ENCODE measurements at places on chromosomes 6 and 20. TPM values are rescaled to one million over a fixed set of nuclear protein-coding genes. Genes with fewer than 3 reads are reported as not detected.

Gene IL20RA
- polyA plus RNA-seq = 1.4 TPM

Gene SYCP2
- 11.3 TPM for polyA plus RNA-seq

DNA sequence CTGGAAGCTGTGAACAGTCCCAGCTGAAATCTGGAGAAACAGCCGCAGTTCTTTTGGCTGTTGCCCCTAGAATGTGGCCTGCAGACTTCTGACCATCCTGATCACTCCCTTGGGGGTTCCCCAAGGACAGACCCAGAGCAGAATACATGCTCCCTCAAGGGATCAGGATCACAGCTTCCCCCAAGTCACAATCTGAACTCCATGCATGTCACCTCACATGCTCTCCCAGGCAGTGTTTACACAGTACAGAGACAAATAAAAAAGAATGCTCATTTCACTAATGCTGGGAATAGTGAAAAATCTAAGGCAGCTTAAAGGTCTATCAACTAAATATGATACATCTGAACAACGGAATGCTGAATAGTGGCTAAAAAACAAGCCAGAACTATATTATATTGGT, 20.5 kb downstream of the SPAG4 start:
- DNase-seq = no peak

GRCh38 chr6:75170691-75171560, 34.9 kb downstream of the COL12A1 start:
- no peak for DNase-seq

- DNase-seq = no peak
These were observed 56.6 kb upstream of the RIN2 start for GRCh38 chr20:19701429-19701828.

GRCh38 chr20:387520-387919, 7.0 kb downstream of the TRIB3 start:
- no peak for DNase-seq

DNA sequence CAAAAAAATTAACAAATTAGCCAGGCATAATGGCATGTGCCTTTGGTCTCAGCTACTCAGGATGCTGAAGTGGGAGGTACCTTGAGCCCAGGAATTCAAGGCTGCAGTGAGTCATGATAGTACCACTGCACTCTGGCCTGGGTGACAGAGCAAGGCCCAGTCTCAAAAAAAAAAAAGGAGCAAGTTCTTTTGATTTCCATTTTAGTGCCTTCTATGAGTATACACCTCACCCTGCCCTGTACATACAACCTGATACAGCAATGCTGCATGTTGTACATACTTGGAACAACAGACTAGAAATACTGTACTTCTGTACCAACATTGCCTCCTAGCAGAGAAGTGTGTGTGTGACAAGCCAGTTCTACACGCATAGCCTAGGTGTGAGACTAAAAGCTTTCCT, 97.3 kb upstream of the CARMIL1 start:
- no peak for DNase-seq

All from left renal cortex interstitium (tissue), 4 donors.